NCI-H1417 treated with DMSO at 0.1 percent for 48 hours (cell line): ENCODE measurements at places on chromosomes 1 and 21.

- DNase-seq, result no peak
These were observed 315.9 kb downstream of the CAMTA1 start for GRCh38 chr1:7101187-7101586.

- peak; percentile 38 for DNase-seq
These were observed 21.1 kb downstream of the KIF17 start for GRCh38 chr1:20696397-20697333.

GRCh38 chr1:8435569-8436071 lies 117.7 kb downstream of the SLC45A1 start:
- DNase-seq, result no peak

DNA sequence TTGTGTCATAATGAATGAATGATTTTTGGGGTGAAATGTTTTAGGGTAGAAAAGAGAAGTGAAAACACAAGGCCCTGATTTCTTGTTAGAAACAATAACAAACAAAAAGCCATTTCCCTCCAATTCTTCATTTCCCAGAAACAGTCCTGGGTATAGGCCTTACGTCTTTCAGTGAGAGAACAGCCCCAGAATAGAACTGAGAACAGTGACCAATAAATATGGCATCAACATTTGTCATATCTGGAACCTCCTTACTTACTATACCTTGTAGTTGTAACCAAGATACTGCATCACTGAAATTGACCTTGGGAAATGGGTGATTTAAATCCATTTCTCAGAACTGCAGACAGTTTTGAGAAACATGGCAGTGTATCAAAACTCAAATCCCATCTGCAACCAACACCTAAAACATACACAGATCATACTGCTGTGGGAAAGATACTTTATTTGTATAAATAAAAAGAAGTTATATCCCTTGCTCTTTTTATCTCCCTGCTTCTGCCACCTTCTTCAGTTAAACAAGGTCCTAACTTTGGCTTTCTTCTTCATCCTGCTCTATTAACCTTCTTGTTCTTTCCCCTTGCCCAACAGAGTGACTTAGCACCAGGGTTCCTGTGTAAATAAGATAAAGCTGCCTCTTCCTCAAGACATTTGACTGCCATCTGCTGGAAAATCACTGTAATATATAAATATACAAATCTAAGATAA lies 19.5 kb downstream of the XKR8 start:
- peak; percentile 0 for DNase-seq

- DNase-seq, result no peak
These were observed 177.2 kb upstream of the C8B start for GRCh38 chr1:57142999-57143398.

- DNase-seq, result no peak
These were observed 210.2 kb downstream of the APP start for GRCh38 chr21:25960402-25960801.

- no peak for DNase-seq
These were observed 218.8 kb downstream of the NTNG1 start for GRCh38 chr1:107359472-107360241.

GRCh38 chr1:176558561-176558960 lies 95.6 kb downstream of the PAPPA2 start:
- DNase-seq, result no peak

DNA sequence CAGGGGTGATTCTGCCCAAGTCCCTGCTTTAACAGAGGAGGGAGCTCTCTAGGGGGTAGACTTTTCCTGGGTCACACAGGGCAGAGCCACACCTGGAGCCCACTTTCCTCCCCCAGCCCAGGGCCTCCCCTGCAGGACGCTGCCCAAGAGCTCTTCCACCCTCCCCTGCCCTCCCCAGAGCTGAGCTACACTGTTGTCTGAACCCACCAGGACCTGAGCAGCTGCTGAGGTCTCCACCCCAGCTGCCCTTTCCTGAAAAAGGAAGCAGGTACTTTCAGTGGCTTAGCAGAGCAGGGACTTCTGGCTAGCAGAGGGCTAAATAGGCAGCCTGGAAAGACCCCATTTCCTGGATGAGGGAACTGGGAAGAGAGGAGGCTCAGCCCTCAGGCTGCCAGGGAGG lies 169.3 kb upstream of the ETV3 start:
- no peak for DNase-seq

- no peak for DNase-seq
These were observed 684.0 kb downstream of the NCAM2 start for GRCh38 chr21:21682172-21682571.

- DNase-seq, result no peak
These were observed 40.8 kb upstream of the EFHD2 start for GRCh38 chr1:15368888-15369287.

DNA sequence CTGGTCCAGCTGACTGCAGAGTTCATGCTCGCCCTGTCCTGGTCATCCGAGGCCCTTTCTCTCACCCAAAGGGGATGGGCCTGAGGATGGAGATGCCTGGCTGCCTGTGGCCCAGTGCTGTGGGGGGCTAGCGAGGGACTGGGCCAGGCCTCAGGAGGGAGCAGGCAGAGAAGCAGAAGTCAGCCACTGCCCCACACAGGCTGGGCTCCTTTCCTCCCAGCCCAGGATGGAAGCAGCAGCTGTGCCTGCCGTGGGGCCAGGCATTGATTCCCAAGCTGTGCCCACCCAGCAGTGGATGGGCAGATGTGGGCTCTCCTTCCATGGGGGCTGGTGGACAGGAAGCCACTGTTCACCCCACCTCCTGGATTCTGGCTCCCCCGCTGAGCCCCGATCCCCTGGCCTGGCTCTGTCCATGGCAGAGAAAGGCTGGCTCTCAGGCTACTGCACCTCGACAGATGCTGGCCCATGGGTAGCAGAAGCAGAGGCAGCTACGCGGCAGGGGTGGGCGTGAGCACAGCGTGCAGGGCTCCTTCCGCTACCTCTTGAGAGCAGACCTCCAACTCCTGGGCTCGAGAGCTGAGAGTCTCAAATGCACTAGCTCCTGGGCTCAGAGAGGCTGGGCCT lies 24.6 kb downstream of the RUNX3 start:
- no peak for DNase-seq

GRCh38 chr21:27362249-27362648 lies 395.4 kb upstream of the ADAMTS5 start:
- DNase-seq, result no peak
